ENCODE measurements at places on chromosomes 13 and 19.

DNA sequence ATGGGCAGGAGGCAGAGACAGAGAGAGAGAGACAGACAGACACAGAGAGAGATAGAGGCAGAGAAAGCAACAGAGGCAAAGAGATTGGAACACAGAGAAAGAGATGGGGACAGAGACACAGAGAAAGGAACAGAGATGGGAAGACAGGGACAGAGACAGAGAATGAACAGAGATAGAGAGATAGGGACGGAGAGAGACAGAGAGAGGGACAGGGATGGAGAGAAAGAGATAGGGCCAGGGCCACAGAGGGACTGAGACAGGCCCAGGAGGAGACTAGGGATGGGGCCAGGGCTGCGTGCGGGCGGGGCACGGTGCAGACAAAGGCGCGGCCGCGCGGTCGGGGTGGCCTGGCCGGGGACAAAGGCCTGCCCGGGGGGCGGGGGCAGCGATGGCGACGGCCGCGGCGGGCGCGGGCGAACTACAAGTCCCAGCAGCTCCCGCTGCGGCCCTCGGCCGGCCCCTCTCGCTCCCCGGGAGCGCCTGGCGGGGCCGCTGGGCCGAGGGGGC lies at the start of gene ZNF358:
TSS of gene ZNF358 (plus strand) at position 459 of the 507 bp plus-strand sequence. CDS start 3,140 bp downstream, outside the sequence.
- peak; percentile 86 for DNase-seq

DNA sequence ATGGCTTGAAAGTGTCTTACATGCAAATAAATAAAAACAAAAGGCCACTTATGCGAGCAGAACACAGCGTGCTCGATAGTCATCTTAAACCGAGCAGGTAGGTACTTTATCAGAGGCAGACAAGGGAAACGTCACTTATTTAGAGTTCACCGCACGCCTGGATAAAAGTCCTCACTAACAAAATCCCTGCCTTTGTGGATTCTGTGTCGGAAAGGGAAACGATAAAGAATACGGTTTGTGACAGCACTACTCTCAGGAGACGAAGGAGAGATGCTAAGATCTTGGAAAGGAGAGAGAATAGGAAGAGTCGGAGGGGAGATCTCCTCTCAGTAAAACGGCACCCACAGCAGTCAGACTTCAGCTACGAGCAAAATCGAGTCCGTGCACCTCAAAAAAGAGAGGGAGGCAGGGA lies 581 bp downstream of the RCBTB1 start:
- DNase-seq: no peak

GRCh38 chr13:81551036-81551435 lies 1210.1 kb upstream of the SPRY2 start:
- DNase-seq: no peak

- DNase-seq: no peak
Measured at GRCh38 chr13:87207280-87208003, 463.7 kb upstream of the SLITRK5 start.

- no peak for DNase-seq
Measured at GRCh38 chr13:50798923-50799322, 44.6 kb downstream of the DLEU7 start.

DNA sequence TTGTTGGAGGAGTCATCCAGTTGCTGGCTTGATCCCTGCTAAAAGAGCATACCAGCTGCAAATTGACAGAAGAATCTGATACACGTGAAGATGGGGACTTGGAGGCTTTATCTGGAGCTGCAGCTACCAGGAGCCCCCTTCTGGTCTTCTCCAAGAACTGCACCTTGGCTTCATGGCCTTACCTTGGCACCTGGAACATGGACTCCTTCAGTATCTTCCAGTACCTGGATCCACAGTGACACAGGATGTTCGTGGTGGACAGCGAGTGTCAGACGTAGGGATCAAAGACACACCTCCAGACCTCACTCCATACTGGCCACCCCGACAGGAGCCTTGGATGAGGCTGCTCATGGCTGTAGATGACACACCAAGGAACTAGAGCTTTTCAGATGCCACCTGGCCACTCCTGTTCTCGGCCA lies 9.9 kb upstream of the ACSBG2 start:
- DNase-seq: peak; percentile 23

DNA sequence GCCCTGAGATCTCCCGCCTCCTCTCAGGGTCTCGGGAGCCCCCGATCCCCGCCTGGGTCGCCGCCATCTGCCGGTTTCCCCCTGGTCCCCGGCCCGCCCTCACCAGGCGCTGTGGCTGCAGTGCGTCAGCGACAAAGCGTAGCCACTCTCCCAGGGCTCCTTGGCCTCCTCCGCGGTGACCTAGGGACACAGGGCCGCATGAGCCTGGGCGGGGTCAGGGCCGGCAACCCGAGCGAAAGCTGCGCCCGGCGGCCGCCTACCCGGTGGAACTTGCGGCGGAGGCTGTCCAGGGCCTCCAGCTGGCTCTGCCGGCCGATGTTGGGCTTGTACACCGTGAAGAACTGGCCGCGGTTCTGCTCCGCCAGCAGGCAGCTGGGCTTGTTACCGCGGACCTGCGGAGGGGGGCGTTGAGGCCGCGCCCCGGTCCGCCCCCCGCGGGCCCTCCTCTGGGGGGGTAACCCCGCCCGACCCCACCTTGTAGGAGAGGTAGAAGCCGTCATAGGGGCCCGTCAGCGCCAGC lies 5.3 kb downstream of the GPX4 start:
- no peak for DNase-seq

DNA sequence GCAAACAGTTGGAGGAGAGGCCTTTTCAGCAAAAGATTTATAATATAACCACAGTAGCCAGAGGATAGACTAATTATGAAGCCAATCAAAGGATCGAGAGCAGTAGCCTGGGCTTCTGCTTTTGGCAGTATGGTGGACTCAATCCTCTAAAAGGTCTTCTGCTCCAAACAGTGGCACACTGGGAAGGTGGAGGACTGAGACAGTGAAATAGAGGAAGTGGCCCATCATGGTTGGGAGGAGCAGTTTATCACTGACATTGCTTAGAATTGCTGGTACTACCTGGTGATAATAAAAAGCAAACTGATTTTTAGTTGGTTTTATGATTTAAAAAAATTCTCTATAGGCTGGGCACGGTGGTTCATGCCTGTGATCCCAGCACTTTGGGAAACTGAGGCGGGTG lies 20.9 kb upstream of the PLAUR start:
- no peak for DNase-seq

DNA sequence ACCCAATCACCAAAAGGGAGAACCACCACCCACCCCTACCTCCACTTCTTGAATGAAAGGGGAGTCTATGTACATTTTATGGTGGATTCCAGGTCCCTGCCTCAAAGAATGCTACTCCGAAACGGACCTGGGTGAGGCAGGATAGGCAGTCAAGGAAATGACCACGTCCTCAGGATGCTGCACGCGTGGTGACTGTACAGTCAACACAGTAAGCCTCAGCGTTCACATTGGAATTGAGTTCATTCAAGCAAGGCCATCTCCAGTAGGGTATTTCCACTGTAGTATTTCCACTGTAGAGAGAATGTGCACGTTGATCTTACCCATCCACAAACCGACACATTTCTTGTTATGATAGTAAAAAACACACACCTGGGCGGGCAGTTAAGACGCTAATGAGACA lies 16.9 kb downstream of the ZSCAN5C start:
- no peak for DNase-seq

DNA sequence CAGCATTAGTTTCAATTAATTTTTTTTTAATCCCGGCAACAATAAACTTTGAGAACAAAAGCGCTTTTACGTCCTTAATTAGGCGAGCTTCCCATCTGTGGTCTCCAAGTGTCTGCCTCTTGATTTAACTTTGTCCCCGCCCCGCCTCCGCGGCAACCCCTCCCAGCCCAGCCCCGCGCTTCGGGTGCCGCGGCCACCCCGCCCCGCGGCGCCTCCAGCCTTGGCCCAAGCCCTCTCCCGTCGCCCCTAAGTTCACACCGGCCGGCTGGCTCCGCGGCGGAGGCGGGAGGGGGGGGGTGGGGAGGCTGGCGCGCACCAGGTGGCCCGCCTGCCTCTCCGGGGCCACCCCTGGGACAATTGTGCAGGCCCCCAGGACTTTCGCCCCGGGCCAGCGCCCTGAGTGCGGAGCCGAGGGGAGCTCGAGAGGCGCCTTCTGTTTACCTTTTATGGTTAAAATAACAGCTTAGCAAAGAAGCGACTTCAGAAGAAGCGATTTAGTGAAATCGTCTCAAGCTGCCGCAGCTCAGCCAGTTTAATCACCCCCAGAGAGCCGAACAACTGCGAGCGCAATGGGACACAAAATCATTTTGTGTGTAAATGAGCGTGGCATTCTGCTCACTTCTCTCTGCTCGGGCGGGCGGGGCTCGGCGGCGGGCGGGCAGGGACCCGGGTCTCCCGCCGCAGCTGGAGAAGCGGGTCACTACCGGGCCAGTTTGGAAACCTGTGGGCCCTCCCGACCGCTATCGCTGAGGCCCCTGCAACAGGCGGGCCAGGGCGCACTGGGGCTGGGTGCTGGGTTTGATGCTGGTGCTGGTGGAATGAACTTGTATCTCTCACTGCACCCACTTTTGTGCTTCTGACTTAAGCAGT lies 1.4 kb downstream of the KCTD15 start:
- DNase-seq: peak; percentile 80

DNA sequence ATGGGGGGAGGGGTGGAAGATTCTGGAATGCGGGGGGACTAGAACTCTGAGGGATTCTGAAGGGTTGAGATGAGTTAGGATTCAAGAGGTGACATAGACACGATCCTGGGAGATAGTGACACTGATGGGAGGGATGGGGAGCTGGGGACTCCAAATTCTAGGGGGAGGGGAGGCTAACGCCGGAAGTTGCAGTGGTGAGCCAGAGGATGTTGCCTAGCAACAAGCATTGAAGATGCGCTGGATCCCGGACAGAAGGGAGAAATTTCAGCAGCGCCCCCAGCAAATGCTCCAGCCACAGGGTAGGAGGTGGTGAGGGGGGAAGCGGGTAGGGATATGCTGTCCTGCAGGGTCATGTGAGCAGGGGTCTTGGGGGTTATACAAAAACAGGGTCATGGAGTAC lies 6.9 kb upstream of the LTBP4 start:
- no peak for DNase-seq

- DNase-seq: peak; percentile 14
Measured at GRCh38 chr13:42215578-42216421, 56.2 kb upstream of the AKAP11 start.

DNA sequence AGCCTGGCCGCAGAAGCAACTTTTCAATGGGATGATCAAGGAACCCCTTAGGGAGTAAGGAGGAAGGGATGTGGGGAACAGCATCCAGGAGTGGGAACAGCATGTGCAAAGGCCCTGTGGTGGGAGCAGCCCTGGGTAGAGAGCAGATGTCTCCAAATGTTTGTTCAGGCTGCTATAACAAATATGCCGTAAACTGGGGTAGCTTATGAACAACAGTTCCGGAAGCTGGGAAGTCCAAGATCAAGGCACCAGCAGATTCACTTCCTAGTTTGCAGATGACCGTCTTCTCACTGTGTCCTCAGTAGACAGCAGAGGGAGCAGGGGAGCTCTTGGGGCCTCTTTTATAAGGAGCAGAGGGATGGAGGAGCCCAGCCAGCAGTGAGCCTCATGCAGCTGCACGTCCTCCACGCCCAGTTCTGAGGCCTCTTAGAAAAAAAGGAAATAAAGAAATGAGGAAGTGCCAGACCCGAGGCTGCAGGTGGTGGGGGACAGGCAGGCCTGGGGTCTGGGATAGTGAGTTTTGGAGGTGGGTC lies 4.2 kb upstream of the LRRC25 start:
- no peak for DNase-seq

DNA sequence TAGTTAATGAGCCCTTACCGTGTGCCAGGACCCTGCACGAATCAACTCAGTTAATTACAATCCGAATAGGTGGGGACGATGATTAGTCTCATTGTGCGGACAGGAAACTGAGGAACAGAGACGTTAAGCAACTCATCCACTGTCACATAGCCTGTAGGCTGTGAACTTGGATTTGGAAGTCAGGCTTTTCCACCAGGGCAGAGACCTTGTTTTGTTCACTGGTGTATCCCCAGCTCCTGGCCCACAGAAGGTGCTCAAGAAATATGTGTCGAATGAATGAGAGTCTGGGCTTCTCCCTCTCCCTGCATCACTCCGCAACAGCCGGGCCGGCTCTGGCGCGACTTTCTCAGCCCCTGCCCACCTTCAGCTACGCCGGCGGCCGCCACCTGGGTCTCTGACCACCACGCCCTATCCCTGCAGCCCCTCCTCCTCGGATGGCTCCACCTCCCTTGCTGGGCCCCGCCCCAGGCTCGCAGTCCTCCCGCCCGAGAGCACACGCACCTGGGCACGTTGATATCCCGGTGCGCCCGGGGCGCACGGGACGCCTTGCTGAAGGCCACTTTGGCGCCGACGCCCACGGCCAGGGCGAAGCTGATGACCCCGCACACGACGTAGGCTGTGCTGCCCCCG lies 1.3 kb downstream of the SHISA7 start:
- no peak for DNase-seq

DNA sequence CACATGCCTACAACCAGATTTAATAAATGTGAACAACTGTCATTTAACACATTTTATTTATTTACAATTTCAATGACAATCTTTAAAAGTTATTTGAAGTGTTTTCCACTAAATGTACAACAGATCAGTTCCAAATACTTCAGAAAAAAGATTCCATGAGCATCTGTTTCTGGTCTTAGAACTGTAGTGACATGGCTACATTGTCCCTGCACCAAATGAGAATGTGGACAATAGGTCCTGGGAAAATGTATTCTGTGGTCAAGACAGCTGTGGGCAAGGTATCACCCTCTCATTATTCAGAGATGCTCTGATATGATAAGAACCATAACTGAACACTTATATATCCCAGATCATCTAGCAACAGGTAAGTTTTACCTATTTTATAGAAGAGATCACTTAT lies 43.7 kb downstream of the ELF1 start:
- DNase-seq: no peak

GRCh38 chr19:45637890-45638667 lies 1.1 kb downstream of the EML2 start:
- DNase-seq: no peak

- no peak for DNase-seq
Measured at GRCh38 chr19:38993271-38993670, 17.7 kb upstream of the FBXO17 start.

GRCh38 chr19:15296353-15296752 lies 36.0 kb downstream of the BRD4 start:
- no peak for DNase-seq

GRCh38 chr19:2219726-2220125 lies 16.4 kb downstream of the PLEKHJ1 start:
- DNase-seq: no peak

DNA sequence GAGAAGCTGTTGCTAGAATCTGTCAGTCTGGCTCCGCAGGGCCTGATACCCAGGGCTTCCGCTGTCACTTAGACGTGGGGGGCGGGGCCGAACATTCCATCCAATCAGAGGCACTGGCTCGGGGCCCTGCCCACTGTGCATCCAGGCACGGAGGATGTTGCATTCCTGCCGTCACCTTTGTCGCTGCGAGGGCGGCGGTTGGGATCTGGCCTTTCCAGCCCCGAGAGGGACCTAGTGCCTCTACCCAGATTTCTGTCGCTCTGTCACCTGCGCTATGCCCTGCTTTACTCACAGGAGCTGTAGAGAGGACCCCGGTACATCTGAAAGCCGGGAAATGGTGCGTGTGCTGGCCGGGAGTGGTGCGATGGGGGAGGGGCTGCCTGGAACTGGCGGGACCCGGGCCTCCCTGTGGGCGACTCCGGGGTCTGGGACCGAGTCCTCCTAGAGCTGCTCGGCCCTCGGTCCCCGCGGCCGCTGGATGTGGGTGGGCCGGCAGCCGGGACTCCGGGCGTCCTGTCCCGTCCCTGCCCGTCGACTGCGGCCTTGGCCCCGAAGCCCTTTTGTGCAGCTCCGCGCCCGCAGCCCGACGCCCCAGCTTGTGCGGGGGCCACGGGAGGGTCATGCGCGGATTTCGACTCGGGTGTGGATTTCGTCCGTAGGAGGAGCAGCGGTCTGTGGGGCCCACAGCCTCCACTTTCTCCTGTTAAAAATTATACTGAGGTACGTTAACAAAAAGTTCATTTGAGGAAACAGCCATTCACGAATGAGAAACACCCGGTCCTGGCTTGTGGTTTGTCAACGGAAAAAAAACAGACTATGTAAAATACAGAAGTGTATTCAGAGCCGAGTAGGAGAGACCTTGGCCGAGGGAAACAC lies at the start of gene ZNF439:
TSS of gene ZNF439 (plus strand) at position 133 of the 876 bp plus-strand sequence. CDS start at position 275, 142 bp downstream.
- peak; percentile 16 for DNase-seq
